ENCODE measurements at places on chromosomes 3 and 15.

- no peak for DNase-seq
Measured at GRCh38 chr3:187019542-187020072, 89.3 kb downstream of the ST6GAL1 start.

DNA sequence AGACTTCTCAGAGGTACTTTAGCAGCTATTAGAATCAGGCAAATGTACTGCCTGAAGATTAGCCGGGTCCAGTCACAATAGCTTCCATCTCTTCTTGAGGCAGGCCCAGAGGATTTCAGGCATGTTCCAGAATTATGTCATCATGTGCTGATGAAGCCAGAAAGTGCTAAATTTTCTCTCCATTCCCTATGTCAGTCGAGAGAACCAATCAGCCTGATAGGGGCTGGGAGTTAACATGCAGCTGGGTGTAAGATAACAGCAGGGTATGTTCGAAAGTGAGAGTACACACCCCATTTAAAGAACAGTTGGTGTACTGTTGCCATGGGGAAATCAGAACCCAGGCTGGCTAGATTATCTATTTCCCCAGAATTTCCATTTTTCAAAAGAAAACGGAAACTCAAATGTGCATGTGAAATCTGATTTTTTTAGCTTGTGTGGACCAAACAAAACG, 48.7 kb downstream of the MYH15 start:
- no peak for DNase-seq

GRCh38 chr3:39541917-39542329, 74.4 kb downstream of the MOBP start:
- no peak for DNase-seq

- no peak for DNase-seq
Measured at GRCh38 chr3:173762501-173762900, 365.0 kb downstream of the NLGN1 start.

GRCh38 chr3:70607469-70607868, 295.0 kb upstream of the MDFIC2 start:
- DNase-seq, result no peak

- DNase-seq, result no peak
Measured at GRCh38 chr15:35126236-35126635, 41.1 kb upstream of the NANOGP8 start.

DNA sequence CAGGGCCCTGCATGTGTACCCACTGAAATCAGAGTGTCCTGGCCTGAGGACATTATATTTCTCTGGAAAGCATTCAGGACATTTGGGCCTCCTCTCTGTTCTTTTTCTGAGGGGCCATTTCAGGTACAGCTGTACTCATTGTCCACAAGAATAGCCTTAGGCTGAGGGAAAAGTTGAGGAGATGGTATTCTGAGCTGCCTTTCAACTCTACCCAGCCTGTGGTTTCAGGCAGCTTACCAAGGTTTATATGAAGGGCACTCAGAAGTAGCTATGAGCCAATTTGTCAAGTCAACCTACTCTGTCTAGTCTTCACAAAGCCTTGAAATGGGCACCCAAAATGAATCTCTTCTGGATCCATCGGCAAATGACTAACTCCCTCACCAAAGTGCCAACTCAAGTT, 9.4 kb downstream of the ATP13A4 start:
- no peak for DNase-seq

DNA sequence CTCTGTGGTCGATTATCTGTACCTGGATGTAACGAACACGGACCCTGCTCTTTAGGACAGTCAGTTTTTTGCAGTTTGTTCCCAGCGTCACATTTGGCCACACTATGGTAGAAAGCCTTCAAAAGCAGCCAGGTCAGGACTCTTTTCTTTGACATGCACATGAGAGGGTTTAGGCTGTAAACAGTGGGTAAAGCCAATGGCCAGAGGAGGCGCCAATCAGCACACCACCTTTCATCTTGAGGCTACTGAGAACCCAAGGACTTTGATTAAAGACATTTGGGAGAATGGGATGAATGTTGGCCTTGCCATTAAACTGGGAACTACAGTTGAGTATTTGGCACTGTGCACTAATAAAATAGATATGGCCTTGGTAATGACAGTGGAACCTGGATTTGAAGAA, 225.9 kb downstream of the OXSM start:
- DNase-seq, result no peak

DNA sequence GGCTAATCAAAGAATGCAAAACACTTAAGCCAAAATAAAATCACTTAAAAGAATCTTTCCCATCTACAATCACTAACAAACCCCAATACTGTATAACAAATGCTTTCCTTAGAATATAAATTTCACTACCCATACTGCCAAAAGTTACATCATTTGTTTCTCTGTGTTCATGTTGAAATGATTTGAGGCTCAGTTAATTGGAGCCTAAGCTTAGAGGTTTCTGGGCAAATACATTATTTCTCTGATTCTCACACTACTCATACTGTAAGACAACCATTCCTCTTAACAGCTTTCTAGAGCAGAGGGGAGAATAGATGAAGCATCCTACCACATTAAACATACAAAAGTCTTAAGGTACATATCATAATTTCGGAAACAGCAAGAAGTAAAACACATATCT, 2.1 kb downstream of the RIOX2 start:
- DNase-seq, result no peak

- no peak for DNase-seq
Measured at GRCh38 chr3:49351521-49352011, 6.6 kb downstream of the GPX1 start.

DNA sequence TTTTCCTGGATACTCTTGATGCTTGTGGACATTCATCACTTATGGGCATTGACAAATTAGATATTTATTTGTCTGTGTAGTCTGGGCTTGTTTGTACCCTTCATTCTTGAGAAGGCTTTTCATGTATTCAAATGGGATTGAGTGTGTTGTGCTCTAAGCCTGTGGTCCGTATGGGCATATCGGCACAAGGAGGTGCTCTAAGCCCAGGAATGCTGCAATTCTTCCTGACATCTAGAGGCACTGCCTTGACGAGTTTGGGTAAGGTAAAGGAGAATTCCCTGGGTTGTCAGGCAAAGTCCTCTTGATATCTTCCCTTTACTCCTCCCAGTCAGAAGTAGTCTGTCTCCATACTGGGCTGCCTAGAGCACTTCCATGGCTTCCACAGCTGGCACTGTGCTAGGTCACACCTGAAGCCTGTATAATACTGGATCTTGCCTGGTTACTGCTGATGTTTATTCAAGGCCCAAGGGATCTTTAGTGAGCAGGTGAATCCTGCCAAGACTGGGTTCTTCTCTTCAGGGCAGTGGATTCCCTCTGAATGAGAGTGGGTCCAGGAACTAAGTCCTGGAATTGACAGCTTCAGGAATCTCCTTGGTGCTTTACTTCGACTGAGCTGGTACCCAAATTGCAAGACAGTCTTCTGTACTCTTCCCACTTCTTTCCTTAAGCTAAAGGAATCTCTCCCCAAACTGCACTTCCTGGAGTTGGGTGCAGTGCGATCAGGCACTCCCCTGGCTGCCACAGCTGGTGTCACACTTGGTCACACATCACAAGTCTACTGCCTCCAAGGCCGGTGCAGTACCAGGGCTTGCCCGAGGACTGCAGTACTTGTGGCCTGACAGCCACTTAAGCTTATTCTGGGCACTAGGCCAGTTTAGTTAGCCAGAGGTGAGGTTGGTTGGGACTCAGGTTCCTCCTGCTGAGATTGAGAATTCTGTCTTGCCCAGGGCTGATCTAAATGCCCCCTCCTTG, 46.0 kb downstream of the GALK2 start:
- DNase-seq, result no peak

DNA sequence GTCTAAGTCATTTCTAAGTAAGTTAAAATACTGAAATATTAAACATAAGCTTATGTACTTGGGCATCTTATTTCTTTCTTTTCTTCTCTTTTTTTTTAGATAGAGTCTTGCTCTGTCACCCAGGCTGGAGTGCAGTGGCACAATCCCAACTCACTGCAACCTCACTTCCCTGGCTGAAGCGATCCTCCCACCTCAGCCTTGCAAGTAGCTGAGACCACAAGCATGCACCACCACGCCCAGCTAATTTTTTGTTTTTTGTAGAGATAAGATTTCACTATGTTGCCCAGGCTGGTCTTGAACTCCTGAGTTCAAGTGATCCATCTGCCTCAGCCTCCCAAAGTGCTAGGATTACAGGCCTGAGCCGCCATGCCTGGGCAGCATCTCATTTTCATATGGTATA, 16.0 kb upstream of the ZNF710 start:
- no peak for DNase-seq

GRCh38 chr3:186901135-186901734, 29.1 kb upstream of the ST6GAL1 start:
- DNase-seq, result no peak

GRCh38 chr3:172286548-172287148, 161.6 kb downstream of the GHSR start:
- no peak for DNase-seq

DNA sequence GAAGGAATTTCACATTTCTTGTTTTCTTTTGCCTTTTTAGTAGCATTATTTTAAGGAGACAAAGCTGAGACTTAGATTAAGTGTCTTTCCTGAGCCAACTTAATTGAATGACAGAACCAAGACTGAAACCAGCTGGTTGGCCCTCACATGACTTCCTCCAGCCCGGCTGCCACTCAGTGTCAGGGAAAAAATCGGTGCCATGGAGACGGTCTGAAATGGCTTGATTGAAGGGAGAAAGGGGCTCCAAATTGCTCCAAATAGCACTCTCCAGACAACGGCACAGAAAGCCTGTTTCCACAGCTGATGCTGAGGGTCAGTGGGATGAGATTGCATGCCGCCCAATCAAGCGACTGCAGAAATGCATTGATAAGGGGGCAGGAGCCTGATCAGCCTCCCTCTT, 475.2 kb upstream of the IL12A start:
- no peak for DNase-seq

DNA sequence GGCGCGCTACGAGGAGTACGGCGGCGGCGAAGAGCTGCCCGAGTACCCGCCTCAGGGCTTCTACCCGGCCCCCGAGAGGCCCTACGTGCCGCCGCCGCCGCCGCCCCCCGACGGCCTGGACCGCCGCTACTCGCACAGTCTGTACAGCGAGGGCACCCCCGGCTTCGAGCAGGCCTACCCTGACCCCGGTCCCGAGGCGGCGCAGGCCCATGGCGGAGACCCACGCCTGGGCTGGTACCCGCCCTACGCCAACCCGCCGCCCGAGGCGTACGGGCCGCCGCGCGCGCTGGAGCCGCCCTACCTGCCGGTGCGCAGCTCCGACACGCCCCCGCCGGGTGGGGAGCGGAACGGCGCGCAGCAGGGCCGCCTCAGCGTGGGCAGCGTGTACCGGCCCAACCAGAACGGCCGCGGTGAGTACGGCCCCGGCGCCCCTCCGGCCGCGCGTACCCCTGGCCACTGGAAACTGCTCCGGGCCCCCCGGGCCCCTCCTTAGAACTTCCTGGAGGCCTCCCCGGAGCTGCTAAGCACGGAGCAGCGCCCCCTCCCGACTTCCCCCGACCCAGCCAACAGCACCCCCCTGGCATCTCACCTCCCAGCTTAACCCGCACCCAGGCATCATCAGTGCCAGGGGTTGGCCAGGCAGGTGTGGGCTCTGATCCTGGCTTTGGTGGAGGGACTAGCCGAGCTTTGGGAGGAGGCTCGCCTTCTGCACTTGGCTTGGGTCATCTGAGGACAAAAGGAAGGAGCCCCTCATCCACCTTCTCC, 1.4 kb downstream of the LOXL1 start:
- no peak for DNase-seq

DNA sequence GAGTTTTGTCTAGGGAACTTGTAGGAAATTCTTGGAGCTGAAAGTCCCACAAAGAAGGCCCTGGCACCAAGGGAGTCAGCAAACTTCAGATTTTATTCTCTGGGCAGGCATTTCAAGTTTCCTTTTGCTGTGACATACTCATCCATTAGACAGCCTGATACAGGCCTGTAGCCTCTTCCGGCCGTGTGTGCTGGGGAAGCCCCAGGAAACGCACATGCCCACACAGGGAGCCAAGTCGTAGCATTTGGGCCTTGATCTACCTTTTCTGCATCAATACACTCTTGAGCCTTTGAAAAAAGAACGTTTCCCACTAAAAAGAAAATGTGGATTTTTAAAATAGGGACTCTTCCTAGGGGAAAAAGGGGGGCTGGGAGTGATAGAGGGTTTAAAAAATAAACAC, 15.0 kb downstream of the TIGIT start:
- no peak for DNase-seq

GRCh38 chr3:126451511-126451910, 24.2 kb downstream of the ZXDC start:
- no peak for DNase-seq

DNA sequence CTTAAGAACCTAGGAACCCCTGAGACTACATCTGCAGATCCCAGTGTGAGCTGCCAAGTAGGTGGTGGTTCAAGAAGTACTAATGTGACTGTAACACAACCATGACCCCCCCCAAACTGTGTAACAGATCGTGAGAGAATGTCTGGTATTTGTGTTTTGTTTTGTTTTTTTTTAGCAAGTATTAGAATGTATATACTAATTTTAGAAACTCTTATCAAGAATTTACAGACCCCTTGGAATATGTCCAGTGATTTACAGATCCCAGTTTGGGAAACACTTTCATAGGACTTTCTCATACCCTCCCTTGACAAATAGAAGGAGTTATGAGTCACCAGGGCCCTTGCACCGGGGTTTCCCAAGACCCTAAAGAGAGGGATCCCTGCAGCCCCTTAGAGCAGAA, 79.8 kb downstream of the SEMA5B start:
- no peak for DNase-seq

GRCh38 chr15:40052604-40053003, 13.6 kb upstream of the SRP14 start:
- DNase-seq, result no peak

GRCh38 chr3:22141769-22142168, 390.8 kb upstream of the ZNF385D start:
- DNase-seq, result no peak

DNA sequence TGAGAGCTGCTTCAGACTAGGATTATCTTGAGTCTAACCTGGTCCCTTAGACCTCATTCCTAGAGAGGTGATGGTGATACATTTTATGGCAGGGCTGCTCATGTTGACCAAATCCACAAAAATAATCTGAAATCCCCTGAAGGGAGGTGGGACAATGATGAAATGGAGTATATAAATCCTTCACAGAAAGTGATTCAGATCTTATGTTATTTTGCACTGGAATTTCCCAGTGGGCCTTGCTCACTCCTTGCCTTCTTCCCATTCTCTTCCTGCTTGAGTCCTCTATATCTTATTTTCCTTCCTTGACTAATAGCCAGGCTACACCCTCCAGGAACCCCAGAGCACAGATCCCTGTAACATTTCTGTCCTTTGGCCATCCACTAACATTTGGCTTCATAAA, 10.4 kb upstream of the TMEM202 start:
- no peak for DNase-seq

GRCh38 chr3:138914870-138915502, 32.0 kb downstream of the FOXL2 start:
- no peak for DNase-seq
